ENCODE measurements at places on chromosomes 7 and 10.

DNA sequence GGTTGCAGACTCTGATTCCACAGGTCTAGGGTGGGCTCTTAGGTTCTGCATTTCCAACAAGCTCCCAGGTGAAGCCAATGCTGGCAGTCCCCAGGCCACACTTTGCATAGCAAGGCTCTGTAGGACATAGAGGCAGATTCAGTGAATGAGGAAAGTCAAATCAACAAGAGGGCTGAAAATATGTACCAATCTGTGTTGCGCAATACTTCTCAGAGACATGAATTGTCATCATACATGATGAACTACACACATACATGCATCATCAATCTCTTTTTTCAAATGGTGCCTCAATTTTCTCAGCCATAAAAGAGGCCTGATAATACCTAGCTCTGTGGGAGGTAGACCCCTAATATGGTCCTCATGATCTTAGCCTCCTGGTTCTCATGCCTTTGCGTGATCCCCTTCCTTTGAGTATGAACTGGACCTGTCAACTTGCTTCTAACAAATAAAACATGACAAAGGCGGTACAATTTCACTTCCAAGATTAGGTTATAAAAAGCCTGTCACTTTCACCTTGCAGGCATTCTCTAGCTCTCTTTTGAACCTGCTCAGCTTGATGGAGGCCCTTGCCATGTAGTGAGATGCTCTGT lies 49.0 kb downstream of the PIK3CG start:
- no peak for DNase-seq

- DNase-seq = peak; percentile 72
These were observed 37.2 kb downstream of the PRSS2 start for GRCh38 chr7:142807855-142808460.

DNA sequence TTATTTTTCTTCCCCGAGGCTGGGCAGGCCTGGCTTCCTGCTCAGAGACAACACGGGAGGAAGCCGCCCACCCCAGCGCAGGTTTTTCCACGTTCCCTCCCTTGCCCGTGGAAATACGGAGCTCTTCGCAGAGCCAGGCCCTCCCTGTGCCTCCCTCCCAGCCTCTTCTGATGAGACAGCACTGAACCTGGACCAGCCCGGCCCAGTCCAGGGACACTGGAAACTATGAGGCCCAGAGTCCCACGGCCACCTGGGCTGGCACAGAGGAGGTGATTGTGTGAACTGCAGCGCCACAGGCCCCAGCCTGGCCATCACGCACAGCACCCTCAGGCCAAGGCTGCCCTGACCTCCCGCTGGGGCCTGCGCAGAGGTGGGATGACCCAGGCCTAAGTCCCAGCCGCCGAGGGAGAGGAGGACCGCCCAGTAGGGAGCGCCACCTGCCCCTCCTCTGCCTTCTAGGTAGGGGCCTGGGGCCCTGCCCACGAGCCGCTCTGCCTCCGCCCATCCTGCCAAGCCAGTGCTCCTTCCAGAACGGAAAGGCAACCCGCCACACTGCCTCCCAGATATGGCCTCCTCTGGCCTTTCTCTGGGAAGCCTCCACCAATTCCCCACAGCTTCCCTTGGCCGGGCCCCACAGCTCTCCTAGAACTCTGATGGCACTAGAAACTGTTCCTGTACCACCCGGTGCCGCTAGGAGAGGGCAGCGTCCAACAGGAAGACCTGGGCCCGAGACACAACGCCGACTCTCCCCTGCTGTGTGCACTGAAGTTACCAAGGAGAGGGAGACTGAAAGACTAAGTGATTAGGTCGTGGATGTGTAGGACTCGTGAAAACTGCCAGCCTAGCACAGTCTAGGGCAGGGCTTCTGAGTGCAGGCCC lies 57.2 kb downstream of the PROSER2 start:
- no peak for DNase-seq

DNA sequence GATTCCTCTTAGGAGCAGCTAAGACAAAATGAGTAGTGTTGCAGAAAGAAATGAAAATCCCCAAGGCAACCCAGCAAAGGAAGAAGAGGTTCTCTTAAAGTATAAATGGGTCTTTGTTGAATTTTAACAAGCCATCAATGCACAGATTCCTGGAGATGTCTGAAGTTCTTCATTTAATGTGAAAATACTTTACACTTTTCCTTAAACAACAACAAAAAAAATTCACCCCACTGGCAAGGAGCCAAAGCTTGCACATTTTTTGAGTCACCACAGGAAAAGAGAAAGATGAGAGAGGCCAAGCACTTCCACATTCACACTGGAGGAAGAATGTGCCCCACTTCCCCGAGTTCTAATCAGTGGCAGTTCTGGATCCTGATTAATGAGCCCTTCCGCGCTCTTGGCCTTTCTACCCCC lies 286.4 kb upstream of the MEOX2 start:
- no peak for DNase-seq

DNA sequence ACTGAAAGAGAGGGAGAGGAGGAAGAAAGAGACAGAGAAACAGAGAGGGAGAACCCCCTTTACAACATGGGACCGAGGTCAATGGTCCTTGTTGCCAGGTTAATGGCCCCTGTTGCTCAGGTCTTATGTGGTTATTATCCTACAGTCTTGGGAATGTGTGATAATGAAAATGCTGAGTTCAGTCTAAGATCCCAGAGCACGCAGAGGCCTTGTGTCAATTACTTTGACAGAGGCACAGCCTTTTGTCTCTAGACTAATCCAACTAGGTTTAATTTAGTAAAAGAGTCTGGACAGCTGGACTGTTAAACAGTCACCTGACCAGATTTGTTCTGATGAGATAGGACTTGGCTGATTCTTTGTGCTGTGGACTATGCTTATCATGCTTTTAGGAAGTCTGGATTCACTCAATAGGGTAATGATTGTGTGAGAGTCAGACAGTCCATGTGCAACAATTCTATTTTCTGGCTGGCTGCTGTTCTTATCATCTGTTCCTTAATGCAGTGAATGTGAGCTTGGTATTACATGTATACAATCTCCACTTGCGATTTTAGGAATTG lies 157.4 kb upstream of the MAGI2 start:
- DNase-seq = no peak

DNA sequence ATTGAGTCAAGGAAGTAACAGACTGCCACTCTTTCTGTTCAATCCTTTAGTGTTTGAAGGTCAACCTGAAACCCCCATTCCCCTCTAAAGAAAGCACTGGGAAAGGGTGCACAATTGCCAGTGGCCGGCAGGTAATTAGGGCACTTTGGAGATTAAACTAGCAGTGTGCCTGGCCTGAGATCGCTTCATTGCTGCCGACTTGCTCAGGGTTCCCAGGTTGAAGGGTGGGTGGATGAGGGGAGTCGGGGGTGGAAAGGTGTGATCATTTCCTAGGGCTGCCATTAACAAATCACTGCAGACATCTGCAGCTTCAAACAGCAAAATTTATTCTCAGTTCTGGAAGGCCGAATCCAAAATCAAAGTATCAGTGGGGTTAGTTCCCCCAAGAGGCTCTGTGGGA lies 16.3 kb upstream of the BTBD16 start:
- no peak for DNase-seq

DNA sequence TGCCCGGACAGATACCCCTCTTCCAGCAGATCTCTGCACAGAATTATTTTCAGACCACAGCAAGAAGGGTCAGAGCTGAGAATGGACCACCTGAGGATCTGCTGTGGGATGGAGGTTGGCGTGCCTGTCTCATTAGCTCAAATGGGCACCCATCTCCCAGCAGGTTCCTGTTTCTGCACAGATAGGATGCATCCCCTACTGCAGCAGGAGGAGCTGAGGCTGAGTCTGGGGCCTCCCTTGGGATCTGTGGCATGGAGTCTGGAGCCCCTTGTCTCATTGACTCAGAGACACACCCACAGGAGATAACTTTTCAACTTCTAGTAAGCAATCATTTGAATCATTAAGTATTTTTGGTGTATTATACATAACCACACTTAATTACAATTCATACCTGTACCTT lies 212.7 kb downstream of the ADK start:
- no peak for DNase-seq

DNA sequence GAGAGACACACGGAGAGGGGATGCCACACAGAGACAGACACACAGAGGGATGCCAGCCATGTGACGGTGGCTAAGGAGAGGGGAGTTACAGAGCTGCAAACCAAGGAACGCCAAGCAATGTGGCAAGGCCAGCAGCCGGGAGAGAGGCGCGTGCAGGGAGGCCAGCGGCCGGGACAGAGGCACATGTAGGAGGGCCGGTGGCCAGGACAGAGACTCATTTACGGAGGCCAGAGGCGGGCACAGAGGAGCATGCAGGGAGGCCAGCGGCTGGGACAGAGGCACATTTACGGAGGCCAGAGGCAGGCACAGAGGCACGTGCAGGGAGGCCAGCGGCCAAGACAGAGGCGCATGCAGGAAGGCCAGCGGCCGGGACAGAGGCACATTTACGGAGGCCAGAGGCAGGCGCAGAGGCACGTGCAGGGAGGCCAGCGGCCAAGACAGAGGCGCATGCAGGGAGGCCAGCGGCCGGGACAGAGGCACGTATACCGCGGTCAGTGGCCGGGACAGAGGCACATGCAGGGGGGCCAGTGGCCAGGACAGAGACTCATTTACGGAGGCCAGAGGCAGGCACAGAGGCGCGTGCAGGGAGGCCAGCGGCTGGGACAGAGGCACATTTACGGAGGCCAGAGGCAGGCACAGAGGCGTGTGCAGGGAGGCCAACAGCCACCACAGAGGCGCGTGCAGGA lies 40.4 kb downstream of the INSIG1 start:
- DNase-seq = no peak

GRCh38 chr10:112616647-112617046 lies 169.6 kb downstream of the VTI1A start:
- no peak for DNase-seq

DNA sequence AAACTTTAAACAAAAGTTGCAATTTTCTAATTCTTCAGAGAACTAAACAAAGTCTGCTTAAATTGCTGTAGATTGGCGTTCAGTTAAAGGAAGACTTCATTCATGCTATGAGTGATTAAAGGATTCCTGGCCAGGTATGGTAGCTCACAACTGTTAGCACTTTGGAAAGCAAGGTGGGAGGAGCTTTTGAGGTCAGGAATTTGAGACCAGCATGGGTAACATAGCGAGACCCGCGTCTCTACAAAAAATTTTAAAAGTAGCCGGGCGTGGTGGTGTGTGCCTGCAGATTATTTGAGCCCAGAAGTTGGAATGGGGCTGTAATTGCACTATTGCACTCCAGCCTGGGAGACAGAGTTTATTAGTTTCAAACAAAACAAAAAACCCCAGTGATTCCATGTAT lies 13.5 kb upstream of the SCRN1 start:
- DNase-seq = no peak

DNA sequence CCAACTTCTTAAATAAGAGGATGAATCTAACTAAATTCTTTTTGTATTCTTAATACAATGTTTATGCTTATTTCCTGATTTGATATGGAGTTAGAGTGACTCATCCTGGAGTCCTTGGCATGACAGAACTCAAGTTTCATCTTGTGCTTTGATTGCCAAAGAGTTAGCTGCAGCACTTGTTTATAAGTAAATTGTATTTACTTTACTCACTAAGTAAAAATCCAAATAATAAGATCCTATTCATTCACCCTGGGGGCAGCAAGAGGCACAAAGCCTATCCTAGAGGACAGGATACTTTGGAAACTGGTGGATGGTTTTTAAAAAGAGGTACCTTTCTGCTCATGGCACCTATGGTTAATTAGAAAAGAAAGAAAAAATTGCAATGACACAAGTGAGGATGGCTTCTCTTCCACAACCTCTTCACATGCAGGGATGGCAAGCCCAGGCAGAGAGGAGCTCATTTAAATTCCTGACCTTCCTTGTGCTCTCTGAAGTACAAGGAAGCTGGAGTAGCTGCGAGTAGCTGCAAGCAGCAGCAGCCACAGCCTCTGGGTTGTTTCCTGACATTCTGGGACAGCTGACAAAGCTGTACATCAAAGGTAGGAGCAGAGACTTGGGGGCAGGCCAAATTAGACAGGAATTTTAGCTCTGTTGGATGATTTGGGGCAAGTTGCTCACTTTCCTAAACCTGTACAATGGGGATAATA lies 28.5 kb upstream of the CROT start:
- no peak for DNase-seq

- no peak for DNase-seq
These were observed 17.7 kb downstream of the FRG2B start for GRCh38 chr10:133608855-133609254.

DNA sequence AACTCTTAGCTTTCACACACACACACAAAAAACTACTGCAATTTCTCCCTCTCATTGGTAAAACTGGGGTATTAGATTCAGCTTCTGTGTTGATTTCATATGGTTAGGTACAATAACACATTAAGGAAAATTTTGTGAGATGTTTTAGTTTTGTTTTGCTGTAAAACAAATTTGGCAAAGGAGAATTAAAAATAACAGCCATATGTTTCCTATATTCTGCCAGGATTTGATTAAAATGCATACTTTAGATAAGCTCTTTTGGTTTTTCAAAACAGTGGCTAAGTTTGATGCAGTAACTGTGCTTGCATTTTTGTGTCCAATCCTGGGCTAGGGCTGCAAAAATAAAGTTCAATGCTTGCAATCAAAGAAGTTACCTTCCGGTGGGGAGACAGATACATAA lies 126.3 kb downstream of the CALCR start:
- DNase-seq = no peak

- no peak for DNase-seq
These were observed 64.0 kb downstream of the CTBP2 start for GRCh38 chr10:125096371-125096770.

- peak; percentile 60 for DNase-seq
These were observed 9.3 kb upstream of the TET1 start for GRCh38 chr10:68550747-68551411.

DNA sequence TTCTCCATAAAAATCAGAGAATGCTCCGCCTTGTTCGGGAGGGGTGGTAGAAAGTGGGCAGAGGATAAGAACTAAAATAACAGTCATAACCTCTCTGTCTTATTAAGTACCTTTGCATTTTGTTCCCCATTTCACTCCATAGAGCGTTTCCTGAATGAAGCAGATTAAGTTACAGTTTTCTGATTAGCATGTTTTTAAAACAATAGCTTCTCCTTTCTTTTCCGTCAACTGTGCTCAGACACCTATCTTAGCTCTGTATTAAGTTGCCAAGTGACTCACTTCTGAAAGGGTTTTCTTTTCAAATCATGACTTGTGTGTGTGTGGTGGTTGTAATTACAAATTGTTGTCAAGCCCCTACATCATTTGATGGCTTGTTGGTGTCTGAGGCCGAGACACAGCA lies 1.4 kb downstream of the HABP2 start:
- DNase-seq = no peak

GRCh38 chr10:106631016-106631702 lies 533.3 kb downstream of the SORCS1 start:
- DNase-seq = no peak

DNA sequence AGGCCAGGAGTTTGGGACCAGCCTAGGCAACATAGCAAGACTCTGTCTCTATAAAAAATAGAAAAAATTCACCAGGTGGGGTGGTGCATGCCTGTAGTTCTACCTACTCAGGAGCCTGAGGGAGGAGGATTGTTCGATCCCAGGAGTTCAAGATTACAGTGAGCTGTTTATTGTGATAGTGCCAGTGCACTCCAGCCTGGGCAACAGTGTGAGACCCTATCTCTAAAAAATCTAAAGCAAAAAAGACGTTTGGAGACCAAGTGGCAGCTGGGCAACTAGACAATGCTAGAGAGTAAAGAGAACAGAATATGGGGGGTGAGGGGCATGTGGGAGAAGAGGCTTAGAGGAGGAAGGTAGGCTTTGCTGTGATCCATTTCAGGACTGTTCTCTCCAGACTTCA lies 1.4 kb downstream of the PDSS1 start:
- no peak for DNase-seq
